ENCODE measurements at places on chromosomes 6 and 20.

DNA sequence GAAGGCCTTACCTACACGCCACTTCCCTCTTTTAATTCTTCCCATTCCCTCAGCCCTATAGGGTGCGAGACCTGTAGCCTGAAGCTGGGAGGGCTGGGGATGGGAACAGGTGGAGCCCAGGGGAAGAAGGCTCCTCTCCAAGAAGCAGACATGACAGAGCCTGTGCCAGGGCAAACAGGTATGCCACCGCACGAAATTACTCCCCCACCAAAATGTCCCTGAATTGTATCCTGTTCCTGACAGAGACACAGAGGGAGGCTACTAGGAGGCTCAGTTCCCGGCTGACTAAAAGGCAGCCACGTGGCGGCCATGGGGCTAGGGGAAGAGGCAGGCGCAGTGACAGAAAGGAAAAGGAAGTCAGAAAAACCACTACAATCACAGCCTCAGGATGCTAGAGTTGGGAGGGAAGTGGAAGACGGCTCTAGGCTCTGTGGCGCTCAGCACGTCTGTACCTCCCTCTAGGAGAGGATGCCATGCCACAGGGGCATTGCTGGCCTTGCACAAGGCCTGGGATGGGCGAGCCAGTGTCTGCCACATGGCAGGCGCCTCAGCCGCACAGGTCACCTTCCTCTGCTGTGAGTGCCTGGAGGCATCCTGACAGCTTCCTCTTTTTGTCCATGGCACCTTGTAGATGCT is 27.7 kb downstream of the TFEB start:
- DNase-seq: no peak

GRCh38 chr6:45974596-45974995 is 41.1 kb downstream of the CLIC5 start:
- DNase-seq: no peak

- no peak for DNase-seq
Observed at GRCh38 chr6:163745536-163746400, 331.2 kb downstream of the QKI start.

DNA sequence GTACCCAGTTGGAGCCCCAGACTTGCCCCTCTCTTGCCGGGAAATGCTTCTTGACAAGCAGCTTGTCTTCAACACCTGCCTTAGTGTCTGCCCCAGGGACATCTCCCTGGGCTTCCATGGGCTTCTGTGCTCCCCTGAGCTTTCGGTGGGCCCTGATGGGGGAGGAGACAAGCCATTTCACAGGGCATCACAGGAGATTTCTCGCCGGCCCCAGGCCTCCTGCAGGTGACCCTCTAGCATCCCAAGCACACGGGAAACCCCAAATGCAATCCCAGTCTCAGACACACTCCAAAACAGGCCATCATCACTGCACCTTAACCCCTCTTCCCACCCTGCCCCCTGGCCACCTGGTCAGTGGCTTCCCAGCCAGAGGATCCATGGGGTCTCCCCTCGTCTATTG is 74.5 kb downstream of the JPH2 start:
- DNase-seq: no peak

DNA sequence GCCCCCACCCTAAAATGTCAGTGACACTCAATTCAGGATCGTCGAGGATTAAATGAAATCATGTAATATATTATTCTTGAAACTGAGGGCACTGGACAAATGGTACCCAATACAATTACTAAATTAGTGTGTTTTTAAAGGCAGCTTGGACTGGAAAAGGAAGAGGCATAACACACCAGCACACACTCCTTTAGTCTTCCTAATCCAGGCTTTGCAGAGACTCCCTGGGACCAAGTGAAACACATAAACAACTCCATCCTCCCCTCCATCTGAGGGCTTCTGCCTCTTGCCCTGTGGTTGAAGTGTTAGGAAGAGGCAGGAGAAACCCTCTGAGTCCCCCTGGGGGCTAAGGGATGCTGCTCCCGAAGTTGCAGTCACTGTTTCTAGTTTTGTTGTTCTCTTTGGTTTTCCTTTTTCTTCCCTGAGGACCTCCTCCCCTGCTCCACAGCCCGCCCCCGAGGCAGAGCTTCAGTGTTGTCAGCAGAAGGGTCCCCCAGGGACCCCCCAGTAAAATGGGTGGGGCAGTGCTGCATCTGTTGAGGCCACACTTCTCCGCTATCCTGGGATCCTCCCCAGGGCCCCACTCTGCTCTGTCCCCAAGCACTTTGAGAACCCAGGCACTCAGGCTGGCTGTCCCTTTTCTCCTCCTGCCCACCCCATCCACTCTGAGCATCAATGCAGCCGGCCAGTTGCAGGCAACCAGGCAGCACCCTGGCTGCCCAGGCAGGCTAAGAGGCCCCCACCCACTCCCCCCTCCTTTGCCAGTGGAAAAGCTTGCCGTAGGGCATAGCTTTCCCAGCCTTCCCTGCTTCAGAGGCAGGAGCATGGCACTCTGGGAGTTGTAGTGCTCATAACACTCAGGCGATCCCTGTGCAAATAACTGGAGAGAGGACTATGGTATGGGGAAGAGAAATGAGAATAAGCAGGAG is 5.9 kb downstream of the TMEM63B start:
- no peak for DNase-seq

DNA sequence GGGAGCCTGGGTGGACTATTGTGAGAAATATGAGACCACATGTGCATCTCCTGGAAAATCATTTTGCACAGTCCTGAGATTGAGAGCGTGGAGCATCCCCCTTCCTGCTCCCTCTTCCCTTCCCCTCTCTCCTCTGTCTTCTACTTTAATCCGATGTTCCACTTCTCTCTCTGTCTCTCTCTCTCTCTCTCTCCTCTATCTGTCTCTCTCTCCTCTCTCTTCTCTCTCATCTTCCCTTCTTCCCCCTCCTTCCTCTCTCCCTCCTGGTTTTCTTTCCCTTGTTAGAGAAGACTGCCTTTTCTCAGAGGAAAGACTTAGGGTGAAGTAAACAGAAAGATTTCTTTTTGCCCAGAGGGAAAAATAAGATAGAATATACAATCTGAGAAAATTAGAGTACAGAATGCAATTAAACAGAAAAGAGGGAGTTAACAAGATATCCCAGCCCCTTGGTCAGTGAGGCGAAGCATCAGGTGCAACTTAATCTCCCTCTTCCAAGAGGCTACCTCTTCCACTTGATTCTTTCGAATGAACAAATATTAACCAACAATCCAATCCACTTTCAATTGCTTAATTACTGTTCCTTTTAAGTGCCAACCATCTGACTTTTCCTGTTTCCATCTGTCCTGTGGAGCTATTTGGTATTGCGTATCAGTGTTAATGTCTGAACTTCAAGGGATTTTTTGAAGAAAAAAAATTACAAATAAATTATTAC is 14.6 kb downstream of the KHDC1 start:
- DNase-seq: no peak

DNA sequence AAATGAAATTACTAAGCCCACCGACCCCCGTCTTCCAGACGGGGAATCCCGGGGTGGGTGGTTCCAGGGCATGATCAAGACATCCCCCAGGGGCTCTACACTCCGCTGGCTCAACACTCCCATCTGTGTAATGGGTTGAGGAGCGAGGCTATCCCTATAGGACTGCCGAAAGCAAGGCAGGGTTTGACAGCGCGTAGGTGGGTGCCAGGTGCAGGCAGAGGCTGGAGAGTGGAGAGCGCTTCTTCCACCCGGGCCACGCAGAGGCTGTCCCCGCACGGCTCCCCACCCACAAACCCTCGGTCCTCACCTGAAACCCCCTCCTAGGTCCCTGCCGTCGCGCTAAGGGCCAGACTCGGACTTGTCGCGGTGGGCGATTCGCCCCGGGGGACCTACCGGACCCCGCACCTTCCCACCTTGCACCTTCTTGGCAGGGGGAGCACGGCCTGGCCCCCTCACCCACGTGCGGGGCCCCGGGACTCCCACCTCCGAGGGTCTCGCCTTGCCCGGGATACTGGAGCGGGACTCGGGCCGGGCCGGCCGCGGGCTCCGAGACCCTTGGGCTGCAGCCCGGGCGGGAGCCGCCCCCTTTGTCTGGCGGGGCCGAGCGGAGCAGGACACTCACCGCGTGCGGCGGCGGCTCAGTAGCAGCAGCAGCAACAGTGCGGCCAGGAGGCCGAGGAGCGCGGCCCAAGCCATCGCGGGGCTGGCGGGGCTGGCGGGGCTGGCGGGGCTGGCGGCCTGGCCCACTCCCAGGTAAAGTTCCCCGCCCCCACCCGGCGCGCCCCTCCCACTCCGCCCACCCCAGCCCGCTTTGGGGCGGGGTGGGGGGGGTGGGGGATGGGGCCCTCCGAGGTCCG is at the start of gene PTGIS:
Gene PTGIS, minus strand, starts transcription at position 717 of the 857 bp plus-strand sequence. Its CDS starts 21 bp downstream, at position 696.
- no peak for DNase-seq

GRCh38 chr6:136166815-136167214 is 83.3 kb downstream of the MTFR2 start:
- no peak for DNase-seq

GRCh38 chr6:3516092-3516491 is 59.2 kb upstream of the SLC22A23 start:
- DNase-seq: no peak

DNA sequence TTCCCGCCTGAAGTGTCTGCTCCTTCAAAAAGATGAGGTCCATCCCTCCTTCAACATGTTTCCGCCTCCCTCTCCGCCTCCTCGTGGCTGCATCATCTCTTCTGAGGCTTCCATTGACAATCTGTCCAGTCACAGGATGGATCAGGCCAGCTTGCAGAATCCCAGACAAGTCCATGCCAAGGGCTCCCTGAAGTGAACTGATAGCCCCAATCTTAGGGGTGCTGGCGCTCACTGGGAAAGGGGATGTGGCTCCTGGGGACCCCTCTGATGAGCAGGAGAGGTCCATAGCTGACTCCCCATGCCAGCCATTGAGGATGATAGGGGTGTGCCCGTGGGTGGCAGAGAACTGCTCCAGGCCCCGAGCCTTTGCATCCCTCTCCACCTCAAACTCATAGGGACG is 48.6 kb upstream of the EMILIN3 start:
- DNase-seq: no peak

- DNase-seq: no peak
Observed at GRCh38 chr6:24872779-24873178, 63.0 kb downstream of the RIPOR2 start.

DNA sequence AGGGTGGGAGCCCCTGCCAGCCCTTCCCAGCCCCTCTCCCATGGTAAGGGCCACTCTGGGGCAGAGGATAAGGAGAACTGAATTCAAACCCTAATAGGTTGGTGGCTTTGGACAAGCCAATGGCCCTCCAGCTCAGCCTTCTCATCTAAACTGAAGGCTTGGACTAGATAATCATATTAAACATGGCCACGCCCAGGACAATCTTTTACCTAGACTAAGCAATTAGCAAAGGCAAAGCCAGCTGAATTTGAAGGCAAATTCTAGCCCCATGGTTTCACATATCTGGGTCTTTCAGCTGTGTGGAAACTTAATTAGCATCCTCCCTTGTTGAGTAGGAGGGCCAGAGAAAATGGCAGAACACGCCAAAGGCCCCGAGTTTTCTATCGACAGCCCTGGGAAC is 10.7 kb downstream of the SLC22A23 start:
- no peak for DNase-seq

- no peak for DNase-seq
Observed at GRCh38 chr6:111806165-111806547, 67.1 kb downstream of the FYN start.

DNA sequence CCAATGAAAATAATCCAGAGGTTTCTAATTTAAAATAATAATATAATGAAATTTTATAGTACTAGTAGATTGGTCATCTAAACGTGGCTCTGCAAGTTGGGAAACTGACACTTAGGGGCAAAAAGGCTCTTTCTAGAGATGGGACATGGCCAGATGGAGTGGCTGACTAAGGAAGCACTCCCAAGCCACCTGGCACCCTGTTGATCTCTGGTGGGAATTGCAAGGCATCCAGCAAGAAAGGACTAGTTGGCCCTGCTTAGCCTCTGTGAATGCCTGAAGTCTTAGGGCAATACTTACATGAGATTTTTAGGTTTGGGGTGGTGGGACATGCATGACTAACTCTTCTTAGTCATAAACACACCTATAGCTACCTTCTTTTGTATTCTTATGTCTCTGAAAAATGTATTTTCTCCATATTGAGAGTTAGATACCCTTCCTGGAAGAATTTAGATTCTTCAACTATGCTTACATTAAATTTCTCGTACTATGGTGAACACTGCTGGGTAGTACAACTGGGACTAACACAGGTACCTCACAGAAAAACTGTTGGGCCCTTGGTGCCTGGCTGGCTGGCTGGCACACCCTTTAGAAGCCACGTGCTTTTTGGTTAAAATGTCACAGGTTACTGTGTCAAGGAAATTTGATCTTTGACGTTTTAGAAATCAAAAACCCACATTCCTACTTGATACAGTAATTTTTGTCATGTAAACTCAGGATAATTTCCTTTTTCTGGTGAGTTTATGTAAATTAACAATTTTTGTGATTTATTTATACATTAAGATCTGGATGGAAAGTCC is 25.0 kb upstream of the SH3BGRL2 start:
- no peak for DNase-seq

- DNase-seq: no peak
Observed at GRCh38 chr20:1929460-1929859, 34.3 kb downstream of the SIRPA start.

DNA sequence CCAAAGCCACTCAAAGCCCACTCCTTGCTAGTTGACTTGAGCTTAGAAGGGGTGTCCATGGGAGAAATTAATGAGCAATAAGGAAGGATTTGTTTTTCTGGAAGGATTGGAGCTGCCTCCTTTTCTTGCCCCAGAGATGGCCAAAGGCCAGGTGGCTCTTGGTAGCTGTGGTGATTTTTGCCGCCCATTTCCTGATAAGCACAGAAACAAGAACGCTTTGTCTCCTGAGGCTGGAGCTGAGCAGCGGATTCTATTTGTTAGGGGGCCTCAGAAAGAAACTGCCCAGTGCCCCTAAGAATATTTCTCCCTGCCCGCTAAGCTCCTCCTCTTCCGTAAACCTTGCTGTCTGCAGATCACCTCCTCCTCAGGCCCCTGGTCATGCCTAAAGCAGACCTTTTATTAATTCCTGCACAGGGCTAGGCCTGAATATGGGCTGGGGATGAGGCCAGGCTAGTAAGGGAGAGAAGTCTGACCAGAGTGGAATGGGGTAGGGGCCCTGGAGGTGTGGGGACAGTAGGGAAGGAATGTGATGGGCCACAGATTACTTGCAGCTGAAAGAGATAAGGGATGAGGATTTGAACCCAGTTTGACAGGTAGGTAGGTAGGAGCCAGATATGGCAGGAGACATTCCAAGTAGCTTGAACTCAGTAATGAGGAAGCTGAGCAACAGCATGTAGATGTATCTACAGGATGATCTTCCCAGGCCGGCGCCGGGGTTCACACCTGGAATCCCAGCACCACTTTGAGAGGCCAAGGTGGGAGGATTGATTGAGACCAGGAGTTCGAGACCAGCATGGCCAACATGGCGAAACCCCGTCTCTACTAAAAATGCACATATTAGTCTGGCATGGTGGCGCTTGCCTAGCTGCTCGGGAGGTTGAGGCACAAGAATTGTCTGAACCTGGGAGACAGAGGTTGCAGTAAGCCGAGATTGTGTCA is 71.2 kb upstream of the NAA20 start:
- DNase-seq: no peak

GRCh38 chr6:84568971-84569370 is 195.4 kb downstream of the TBX18 start:
- no peak for DNase-seq

DNA sequence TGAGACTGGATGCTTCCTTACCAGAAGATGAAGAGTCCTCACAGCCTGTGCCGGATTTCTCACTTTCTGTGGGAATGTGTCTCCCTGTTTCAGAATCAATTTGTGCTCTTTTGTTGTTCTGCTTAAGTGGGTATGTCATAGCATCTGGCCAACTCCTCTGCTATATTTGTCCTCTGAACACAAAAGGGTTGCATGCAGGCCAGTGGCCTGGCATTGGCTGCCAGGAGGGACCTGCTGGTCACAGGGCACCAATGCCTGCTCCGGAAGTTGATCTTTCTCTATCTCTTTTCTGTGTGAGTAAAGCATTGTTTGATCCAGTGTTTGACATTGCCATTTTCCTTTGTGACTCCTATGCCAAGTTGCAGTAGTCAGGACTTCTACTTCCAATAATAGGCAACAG is 47.8 kb downstream of the JARID2 start:
- DNase-seq: no peak
